ENCODE measurements at places on chromosomes 16 and 17. TPM values are rescaled to one million over a fixed set of nuclear protein-coding genes. Genes with fewer than 3 reads are reported as not detected.

The TMC7 gene
- not detected for total RNA-seq

The MRPL12 gene
- total RNA-seq, result 24.4 TPM

The SMCR8 gene
- 39.2 TPM for total RNA-seq

The SLC16A6 gene
- total RNA-seq, result 20.9 TPM

The CBX2 gene
- not detected for total RNA-seq

The RAI1 gene
- total RNA-seq, result 49.4 TPM

The ZNF19 gene
- 6.1 TPM for total RNA-seq
